Esophagus muscularis mucosa (tissue), 4 donors: ENCODE measurements at places on chromosomes 12 and 14. TPM values are rescaled to one million over a fixed set of nuclear protein-coding genes. Genes with fewer than 3 reads are reported as not detected.

Gene CELA1
- not detected for total RNA-seq

Gene POU6F1
- 20.3 TPM for total RNA-seq

Gene IL23A
- not detected for total RNA-seq

Gene ENDOU
- not detected for total RNA-seq

Gene AQP2
- total RNA-seq, result not detected

DNA sequence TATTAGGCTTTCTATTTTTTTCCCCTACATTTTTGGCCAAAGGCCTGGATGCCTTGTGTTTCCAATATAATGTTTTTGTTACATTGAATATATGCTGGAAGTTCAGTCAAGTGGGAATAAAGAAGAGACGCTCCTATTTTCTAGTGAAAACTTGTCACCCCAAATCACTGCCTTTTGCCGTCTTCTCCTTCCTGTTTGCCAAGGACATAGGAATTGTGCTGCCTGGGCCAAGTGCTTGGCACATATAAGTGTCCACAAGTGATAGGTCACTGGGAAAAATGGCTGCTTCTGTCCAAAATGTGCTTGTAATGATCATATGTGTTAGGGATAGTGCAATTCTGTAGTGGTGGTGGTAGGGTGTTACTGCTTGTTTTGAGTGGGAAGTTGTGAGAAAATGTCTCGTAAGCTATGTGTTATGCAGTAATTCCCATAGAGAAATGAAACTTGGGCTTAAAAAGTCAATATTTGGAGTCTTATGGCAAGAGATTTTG lies 11.6 kb upstream of the KCNJ8 start:
- peaks cover 13% of the 10 kb centered on the region for H3K4me1 ChIP-seq
- H3K4me3 ChIP-seq, result no peak overlapping the region
- no peaks in the 10 kb centered on the region for H3K36me3 ChIP-seq

DNA sequence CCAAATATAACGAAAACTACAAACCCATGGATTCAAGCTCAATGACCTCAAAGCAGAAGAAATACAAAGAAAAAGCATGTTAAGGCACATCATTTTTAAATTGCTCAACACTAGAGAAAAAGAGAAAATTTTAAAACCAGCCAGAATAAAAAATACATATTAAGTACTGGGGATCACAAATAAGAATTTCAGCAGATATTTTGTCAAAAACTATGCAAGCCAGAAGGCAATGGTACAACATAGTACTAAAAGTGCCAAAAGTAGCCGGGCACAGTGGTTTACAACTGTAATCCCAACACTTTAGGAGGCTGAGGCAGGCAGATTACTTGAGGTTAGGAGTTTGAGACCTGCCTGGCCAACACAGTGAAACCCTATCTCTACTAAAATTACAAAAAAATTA lies 10.2 kb downstream of the SGPP1 start:
- no peak overlapping the region for H3K27ac ChIP-seq
- H3K27me3 ChIP-seq, result no peaks in the 10 kb centered on the region
- no peak for DNase-seq
- H3K36me3 ChIP-seq, result no peaks in the 10 kb centered on the region

GRCh38 chr12:113267621-113268020 lies 46.4 kb downstream of the TPCN1 start:
- no peak overlapping the region for H3K27ac ChIP-seq
- no peak overlapping the region for H3K4me3 ChIP-seq
- H3K36me3 ChIP-seq, result peaks cover 61% of the 10 kb centered on the region
- peaks cover 22% of the 10 kb centered on the region for H3K4me1 ChIP-seq
- H3K27me3 ChIP-seq, result no peaks in the 10 kb centered on the region

DNA sequence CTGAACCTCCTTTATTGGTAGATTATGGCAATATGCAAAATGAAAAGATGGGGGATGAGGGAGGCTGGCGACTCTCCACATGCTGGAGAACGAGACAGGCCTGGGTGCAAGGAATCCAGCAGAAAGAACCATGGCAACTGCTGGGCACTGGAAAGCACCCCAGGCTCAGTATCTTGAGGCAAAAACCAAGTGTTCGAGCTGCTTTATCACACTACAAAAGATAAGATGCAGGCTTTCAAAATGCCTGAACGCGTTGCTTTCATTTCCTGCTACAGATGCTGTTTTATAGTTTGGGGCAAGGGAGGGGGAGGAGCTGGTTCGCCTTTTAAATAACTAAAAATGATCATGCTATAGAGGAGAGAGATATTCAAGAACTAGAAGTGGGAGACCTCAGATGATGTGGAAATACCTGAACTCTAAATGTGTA lies 38.9 kb downstream of the NIN start:
- no peak overlapping the region for H3K27ac ChIP-seq
- no peak overlapping the region for H3K4me3 ChIP-seq
- peaks cover 8% of the 10 kb centered on the region for H3K4me1 ChIP-seq
- H3K36me3 ChIP-seq, result peaks cover 6% of the 10 kb centered on the region

GRCh38 chr12:24922090-24922489 lies 26.8 kb downstream of the BCAT1 start:
- no peaks in the 10 kb centered on the region for H3K27me3 ChIP-seq
- H3K4me3 ChIP-seq, result no peak overlapping the region
- no peaks in the 10 kb centered on the region for H3K4me1 ChIP-seq
- no peak for DNase-seq
- no peak overlapping the region for H3K27ac ChIP-seq

- no peaks in the 10 kb centered on the region for H3K4me1 ChIP-seq
- no peak overlapping the region for H3K4me3 ChIP-seq
- H3K27me3 ChIP-seq, result no peaks in the 10 kb centered on the region
Measured at GRCh38 chr12:39354955-39355354, 88.0 kb downstream of the KIF21A start.

DNA sequence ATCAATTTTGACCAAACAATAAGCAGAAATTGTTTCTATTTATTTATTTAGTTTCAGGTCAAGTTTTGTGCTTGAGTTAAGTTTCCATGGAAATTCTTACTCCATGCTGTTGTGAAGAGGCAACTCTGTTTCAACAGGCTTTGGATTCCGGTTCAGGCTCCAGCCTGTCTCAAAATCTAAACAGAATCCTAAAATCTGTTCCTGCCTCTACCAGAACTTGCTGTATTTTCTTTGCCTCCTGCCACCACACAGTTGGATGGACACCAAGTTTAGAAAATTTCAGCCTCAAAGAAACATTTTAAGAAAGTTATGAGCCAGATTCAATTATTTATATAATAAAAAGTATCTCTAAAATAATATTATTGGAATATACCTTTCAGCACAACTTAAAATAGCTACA lies 330.9 kb downstream of the FOXG1 start:
- DNase-seq, result no peak
- H3K4me1 ChIP-seq, result no peaks in the 10 kb centered on the region
- no peaks in the 10 kb centered on the region for H3K27me3 ChIP-seq
- no peak overlapping the region for H3K4me3 ChIP-seq

DNA sequence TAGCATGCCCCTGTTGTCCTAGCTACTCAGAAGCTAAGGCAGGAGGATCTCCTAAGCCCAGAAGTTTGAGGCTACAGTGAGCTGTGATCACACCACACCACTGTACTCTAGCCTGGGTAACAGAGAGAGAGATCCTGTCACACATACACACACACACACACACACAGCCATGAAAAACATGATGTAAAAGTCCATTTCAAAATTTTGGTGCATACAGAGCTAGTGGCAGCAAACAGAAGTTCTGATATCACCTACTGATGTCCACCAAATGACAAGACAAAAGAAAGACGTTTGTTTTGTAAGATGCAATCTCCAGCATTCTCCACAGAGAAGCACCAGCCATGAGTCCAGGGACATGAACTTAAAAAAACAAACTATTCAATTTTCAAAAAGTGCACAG lies 15.9 kb downstream of the AREL1 start:
- H3K27ac ChIP-seq, result no peak overlapping the region
- no peak for DNase-seq
- H3K4me1 ChIP-seq, result peaks cover 12% of the 10 kb centered on the region
- H3K4me3 ChIP-seq, result no peak overlapping the region
- H3K36me3 ChIP-seq, result no peaks in the 10 kb centered on the region

GRCh38 chr12:32454866-32455265 lies 55.5 kb downstream of the FGD4 start:
- peaks cover 45% of the 10 kb centered on the region for H3K4me1 ChIP-seq
- no peak for DNase-seq
- no peak overlapping the region for H3K4me3 ChIP-seq
- H3K27me3 ChIP-seq, result no peaks in the 10 kb centered on the region
- H3K27ac ChIP-seq, result peak overlapping the region; percentile 49
- no peaks in the 10 kb centered on the region for H3K36me3 ChIP-seq

DNA sequence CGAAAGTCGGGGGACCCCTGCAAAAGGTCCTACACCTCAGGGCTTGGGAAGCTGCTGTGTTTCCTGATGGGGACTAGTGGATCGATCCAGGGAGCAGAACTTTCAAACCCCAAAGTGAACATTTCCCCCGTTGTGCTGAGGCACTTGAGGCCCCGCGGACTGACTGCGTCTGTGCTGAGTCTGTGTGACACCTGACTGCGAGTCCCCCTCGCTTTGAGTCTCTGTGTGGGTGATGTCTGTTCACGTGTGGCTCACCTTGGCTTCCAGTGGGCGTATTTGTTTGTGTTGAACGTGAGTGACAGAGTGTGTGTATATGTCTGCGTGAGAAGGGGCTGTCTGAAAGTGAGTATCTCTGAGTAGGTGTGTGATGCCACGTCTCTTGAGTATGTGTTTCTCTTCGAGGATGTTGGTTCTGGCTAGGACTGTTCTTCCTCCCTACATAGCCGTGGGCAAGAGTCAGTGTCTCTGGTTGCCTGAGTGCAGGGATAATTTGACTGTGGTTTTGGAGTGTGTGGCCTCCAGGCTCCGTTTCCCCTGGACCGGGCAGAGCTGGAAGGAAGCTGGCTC lies 1.3 kb downstream of the TEAD4 start:
- no peaks in the 10 kb centered on the region for H3K27me3 ChIP-seq
- no peaks in the 10 kb centered on the region for H3K36me3 ChIP-seq
- DNase-seq, result no peak
- H3K4me1 ChIP-seq, result peaks cover 52% of the 10 kb centered on the region

DNA sequence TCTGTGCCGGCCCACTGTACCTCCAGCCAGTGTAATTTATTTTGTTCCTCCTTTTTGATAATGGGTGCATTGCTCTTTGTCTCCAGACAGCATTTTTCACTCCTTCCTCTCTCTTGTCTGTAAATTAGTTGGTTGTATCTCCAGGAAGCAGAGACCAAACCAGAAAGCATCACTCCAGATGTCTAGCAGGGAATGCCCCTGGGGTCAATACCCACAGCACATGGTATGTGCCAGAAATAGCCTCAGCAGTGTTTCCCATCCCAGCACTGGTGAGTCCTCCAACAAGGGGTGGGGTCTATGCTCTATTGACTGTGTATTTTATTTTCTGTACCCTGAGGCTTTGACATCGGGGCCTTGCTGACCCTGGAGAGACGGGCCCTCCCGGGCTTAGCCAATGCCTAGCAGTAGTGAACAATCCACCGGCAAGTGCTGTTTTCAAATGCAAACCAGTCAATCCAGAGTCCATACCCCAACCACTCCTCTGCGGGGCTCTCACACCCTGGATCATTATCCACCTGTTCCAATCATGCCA lies 50.2 kb upstream of the FZD10 start:
- no peak overlapping the region for H3K27ac ChIP-seq
- no peak for DNase-seq
- no peak overlapping the region for H3K4me3 ChIP-seq
- H3K27me3 ChIP-seq, result no peaks in the 10 kb centered on the region
- H3K4me1 ChIP-seq, result no peaks in the 10 kb centered on the region

DNA sequence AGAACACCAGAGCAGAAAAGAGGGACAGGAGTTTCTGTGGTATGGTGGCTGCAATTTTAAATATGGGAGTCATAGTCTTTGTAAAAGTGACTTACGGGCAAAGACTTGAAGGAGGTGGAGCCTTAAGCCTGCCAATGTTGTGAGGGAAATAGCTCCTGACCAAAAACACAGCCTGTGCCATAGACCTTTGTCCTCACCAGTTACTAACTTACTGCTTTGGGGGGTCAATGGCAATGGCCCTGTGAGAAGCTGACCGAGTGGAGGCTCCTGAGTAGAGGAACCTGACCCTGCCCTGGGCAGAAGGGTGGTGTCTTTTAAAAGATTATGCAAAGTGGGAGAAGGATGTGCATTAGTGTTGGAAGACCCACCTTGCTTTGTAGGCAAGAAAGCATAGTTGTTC lies 3.8 kb downstream of the MTHFD1 start:
- no peak overlapping the region for H3K27ac ChIP-seq
- peaks cover 29% of the 10 kb centered on the region for H3K4me1 ChIP-seq
- H3K27me3 ChIP-seq, result no peaks in the 10 kb centered on the region
- peaks cover 7% of the 10 kb centered on the region for H3K36me3 ChIP-seq
- no peak for DNase-seq
- no peak overlapping the region for H3K4me3 ChIP-seq

DNA sequence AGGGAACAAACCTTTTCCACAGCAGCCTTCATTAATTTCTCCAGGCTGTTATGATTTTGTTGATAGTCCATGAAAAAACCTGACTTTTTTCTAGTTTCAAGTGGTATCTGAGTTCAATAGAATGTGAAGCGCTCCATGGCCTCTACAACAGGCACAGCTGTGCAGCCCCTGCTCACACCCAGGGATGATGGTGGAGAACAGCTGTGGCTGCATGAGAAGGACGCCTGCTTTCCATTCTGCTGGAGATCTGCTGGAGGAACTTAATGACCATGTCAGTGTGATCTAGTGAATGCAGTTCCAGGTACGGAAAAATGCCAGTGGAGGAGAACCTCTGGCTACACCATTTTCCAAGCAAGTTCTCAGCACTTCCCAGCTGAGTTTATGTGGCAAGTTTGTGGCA lies 80.6 kb downstream of the PIWIL1 start:
- no peaks in the 10 kb centered on the region for H3K4me1 ChIP-seq
- no peak overlapping the region for H3K4me3 ChIP-seq
- no peaks in the 10 kb centered on the region for H3K36me3 ChIP-seq
- no peak for DNase-seq
- no peaks in the 10 kb centered on the region for H3K27me3 ChIP-seq

DNA sequence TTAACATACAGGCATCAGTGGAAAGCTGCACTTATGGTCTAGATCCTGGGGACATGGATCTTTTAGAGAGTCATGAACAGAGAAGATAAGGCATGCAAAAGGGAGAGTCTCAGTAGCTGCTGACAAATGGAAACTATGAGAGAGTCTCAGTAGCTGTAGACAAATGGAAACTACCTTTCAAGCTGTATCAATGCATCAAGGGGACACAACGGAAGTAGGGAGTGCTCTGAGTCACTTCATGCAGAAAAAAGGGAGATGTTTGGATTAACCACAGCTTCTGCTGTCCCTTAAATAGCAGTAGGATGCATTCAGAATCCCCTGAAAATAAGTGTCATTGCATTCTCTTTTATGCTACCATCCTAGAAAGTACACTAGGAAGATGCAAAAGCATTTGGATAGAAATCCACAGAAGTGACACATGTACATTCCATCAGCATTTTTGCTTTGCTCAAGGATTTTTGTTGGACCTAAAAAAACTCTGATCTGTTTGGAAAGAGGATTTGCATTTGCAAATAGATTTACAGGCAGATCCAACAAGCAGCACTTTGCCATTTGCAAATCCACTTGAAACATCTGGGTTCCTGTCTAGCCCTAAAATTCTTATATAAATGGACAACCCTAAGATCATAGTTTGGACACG lies 227.5 kb upstream of the LMO3 start:
- no peak for DNase-seq
- no peaks in the 10 kb centered on the region for H3K4me1 ChIP-seq
- H3K4me3 ChIP-seq, result no peak overlapping the region

DNA sequence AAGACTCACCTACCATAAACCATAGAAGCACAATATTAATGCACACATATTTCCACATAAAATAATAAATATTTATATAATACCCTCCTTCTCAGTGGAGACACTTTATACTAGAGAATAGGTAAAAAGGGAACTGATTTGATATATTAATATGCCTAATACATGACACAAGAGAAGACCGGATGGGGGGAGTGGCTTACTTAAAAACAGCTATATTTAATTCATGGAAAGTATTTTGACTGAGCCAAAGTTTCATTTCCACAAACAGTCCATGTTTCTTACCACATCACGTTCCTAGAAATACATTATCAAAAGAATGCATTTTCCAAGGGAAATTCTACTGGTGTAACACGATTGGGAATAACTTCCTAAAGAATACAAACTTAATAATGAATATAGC lies 63.4 kb downstream of the ITPR2 start:
- no peaks in the 10 kb centered on the region for H3K27me3 ChIP-seq
- H3K4me3 ChIP-seq, result no peak overlapping the region
- peaks cover 4% of the 10 kb centered on the region for H3K4me1 ChIP-seq
